Heart right ventricle (tissue), 16 donors: ENCODE measurements at places on chromosomes 4 and X. TPM values are rescaled to one million over a fixed set of nuclear protein-coding genes. Genes with fewer than 3 reads are reported as not detected.

NAT8L gene
- 0.19 TPM for polyA plus RNA-seq

MAMLD1 gene
- polyA plus RNA-seq, result 1.4 TPM

TMPRSS11A gene
- polyA plus RNA-seq, result not detected

PAGE1 gene
- not detected for polyA plus RNA-seq

SLC10A4 gene
- 0.37 TPM for polyA plus RNA-seq

DNA sequence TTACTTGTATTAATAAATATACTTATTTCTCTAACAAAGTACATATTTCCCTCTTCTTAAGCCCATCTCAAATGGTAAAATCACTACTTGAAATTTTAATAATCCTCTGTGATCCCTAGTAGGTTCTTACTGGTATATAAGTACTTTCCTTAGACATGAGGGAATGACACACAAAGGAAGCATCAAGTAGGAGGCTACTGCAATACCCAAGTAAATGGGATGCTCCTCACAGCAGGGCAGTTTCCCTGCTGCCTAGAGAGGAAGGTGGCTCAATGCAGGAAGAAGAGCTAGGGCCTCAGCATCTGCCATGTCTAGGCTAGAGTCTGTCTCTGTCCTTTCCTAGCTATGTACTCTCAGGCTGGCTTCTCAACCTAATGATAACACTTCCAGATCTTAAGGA, 122.1 kb upstream of the DIPK2B start:
- no peak for DNase-seq

DNA sequence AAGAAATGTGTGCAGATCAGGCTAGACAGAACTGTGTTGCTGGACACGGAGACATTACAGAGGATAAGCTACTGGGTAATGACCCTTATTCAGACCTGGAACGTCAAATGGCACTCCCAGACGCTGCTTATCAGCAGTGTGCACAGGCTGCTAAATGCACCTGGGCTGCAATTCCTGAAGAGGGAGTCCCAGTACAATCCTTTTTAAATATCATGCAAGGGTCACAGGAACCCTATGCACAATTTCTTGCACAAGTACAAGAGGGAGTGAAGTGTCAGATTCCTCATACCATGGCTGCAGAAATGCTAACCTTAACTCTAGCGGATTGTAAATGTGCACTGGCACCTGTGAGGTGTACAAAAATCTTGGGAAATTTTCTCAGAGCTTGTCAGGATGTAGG, 16.9 kb downstream of the SPIN2B start:
- no peak for DNase-seq

DNA sequence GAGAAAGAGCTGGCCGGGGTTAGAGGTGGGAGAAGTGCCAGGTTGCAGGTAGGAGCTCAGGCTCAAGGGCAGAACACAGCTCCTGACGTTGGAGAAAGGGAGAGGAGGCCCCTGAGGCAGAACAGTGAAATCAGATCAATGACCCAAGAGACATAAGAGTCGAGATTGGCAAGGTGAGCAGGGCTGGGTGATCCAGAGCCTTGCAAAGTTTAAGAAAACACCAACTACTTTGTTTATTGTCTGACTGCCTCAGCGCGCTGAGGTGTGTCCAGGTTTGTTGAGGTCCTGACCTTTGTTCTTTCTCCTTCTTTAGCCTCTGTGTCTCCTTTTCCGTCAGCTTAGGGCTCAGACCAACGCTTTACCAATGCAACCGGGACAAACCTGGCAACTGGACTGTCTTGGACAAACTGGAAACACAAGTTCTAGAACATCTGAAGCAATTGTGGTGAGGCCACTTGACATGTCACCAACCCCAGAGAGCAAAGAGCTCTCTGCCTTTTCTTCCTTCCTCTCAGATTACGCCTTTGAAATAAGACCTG, 28.3 kb downstream of the CHRNA9 start:
- DNase-seq, result no peak

DNA sequence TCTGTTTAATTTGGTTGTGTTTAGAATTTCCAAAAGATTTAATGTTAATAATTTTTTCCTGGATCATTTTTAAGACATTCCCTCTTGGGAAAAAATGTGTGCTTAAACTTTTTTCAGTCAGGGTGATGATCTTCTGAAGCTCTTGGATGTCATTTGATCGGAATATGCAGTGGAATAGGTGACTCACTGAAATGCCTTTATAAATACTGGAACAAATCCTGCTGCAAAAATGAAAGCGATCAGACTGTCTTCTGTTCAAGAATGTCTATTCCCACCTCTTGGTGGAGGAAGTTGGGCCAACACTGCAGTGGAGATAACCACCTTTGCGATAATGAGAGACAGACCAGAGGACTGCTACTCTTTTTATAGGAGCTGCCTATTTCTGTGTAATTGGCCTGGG, 46.7 kb downstream of the LARP1B start:
- DNase-seq, result no peak

DNA sequence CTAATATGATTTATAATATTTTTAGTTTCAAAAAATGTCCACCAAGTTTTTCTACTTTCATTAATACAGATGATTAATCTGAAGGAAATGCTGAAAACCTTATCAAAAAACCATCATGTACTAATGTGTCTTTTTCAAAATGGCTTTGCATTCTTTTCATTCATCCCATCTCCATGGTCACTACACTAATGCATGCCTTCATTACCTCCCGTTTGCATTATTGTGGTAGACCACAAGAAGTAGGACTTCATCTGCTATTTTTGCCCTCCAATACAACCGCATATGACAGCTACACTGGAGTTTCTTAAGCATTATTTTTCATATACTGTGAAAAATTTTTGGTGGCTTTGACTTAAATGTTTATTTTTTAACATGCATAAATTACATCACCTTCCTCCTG, 37.9 kb upstream of the FSTL5 start:
- no peak for DNase-seq

DNA sequence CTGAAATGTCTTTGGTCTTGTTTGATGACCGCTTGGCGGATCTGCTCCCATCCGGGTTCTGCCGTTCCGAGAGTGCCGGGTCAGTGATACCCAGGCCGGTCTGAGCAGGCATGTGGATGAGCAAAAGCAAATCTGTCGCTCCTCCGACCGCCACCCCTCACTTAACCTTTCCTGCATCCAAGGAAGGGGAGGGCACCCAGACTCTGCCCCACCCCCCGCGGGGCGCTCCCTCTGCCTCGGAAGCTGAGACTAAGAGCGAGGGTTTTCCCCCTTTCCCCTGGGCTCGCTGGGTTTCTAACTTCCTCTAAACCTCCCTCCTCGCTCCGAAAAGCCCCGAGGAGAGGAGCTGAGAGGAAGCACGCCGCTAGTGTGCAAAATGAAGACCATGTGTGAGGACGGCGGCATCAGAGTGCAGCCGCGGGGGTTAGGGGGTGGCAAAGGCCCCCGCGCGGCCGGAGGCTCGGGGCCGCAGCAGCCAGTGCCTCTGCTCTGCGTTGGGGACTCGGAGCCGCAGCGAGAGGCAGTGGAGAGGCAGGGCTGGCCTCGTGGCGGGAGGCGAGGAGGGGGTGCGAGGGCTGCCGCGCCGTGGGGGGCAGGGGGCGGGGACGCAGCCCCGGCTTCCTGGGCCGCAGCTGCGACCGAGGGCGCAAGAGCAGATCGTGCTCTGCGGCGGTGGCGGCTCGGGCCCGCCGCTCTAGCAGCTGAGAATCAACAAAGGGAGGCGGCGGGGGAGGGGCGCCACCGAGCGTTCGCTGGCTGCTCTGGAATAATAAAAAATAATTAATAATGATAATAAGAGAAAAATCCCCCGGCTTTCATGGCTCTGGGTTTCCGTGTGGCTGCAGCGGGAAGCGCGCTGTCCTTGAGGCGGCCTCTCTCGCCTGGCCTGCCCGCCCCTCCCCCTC, 55.8 kb upstream of the BCOR start:
- DNase-seq, result no peak

DNA sequence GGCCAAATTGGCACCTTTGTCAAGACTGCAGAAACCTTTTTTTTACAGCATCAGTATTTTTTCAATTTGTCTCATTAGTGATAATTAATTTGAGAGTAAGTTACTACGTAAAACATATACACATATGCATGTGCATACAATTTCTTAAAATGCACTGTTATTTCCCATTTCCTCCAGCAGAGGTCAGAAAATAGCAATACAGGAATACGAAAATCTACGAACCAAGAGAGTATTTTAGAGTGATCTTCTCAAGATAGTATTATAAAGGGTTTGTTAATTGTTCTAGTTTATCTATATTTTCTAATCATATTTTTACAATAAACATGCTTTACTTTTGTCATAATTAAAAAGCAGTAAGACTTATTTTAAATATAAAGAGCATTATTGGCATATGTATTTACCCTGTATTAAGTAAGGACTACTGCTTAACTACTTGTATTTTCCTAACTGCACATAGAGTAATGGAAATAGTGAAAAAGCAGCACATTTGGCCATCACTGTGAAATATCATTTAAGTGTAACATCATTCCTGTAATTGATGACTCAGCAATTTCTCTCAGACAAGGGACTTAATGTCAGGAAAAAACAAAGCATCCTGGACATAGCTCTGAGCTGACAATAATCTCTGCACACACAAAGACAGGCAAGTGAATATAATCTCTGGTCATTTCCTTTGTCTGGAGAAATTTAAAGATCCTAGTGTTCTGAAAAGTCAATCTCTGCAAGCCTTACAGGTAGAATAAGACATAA, 45.6 kb downstream of the MAOB start:
- no peak for DNase-seq

DNA sequence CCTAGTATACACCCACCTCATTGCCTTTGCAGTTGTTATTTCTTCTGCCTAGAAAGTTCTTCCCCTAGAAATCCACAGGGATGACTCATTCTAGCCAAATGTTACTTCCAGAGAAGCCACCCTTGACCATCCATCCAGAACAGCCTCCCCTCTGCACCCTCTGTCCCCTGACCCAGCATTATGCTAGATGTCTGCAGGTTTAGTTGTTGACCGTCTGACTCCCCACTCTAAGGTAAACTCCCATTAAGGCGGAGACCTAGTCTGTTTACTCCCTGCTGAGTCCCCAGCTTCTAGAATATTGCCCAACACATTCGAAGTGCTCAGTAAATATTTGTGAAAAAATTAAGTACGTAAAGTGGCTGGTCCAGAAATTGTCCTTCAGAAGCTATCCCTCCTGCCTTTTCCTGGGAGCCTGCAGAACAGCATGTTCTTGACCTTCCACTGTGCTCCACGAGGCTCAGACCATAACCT, 11.0 kb downstream of the SRD5A3 start:
- DNase-seq, result no peak

- DNase-seq, result no peak
Observed at GRCh38 chrX:95058815-95059214, 1384.8 kb downstream of the FAM133A start.

DNA sequence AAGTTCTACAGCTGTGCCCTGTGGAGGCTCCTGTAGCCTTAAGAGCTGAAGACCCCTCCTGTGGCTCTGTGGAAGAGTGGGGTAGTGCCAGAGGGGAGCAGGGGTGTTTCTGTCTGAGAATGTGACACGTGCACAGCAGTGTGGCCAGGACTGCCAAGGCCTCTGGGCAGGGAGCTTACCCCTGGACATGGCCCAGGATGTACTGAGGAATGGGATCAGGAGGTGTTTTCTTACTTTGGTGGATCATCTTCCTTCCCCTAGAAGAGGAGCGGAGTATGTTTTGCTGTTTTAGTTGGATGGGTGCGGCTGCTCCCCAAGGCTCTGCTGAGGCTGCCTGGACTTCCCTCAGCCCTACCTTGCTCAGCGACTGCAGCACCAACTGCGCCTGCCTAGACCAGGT, 342.6 kb downstream of the ARHGAP10 start:
- no peak for DNase-seq

- no peak for DNase-seq
Observed at GRCh38 chr4:75714704-75715103, 9.7 kb upstream of the USO1 start.

- no peak for DNase-seq
Observed at GRCh38 chrX:133611676-133612075, 196.4 kb upstream of the GPC4 start.

GRCh38 chr4:36222702-36223101, 21.6 kb downstream of the ARAP2 start:
- DNase-seq, result no peak

DNA sequence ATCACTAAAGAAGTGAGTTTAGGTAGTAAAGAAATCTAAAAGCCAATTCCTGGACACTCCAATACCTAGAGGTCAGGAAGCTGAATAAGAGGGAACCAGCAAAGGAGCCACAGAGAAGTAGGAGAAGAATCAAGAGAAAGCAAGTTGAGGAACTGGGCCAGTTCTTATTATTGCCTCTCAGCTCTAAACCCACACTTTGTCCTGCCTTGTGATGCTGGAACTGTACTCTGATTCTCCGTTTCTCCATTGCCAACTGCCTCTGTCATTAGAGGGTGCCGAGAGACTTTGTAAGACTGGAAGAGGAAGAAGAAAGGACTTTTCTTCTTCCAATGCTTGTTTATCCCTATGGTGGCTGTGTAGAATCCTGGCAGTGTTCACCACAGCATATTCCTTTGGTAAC, 38.6 kb downstream of the NSUN7 start:
- no peak for DNase-seq

DNA sequence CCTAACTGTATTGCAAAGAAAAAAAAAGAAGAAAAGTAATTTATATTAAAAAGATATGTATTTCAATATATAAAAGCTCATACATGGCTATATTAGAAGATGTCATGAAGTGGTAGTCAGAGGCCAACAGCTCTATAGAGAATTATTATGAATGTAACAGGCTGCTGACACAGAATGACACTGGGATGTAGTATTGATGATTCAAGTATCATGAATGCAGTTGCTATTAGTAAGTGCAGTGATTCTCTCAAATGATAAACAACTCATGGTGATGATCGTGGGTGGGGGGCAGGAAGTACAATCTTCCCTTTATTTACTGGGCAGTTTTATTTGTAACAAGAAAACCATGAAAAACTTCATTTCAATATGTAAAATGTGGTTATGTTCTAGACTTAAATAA, 124.6 kb downstream of the COL4A6 start:
- no peak for DNase-seq

- no peak for DNase-seq
Observed at GRCh38 chr4:155377276-155377675, 511 bp upstream of the MAP9 start.

DNA sequence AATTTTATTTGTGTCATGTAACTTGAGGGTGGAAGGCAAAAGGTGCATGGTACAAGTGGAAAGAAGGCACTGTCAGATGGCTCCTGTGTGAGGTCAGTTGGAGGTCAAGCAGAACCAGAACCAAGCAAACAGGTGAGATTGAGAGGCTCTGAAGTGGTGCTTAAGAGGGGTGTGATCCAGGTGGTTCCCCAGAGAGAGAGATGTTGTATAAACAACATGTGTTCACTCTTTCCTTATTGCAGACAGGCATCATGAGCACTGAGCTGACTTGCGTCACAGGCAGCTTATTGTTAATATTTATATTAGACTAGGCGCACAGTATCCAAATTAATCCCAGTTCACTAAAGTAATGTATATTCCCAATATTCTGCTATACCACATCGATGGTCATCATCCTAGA, 56.8 kb downstream of the CXCL13 start:
- DNase-seq, result no peak
